Gastrocnemius medialis (tissue), 4 donors: ENCODE measurements at places on chromosomes 2 and 18. TPM values are rescaled to one million over a fixed set of nuclear protein-coding genes. Genes with fewer than 3 reads are reported as not detected.

The SERPINB2 gene
- not detected for total RNA-seq

The NFATC1 gene
- 74.7 TPM for total RNA-seq

The POTEJ gene
- total RNA-seq: not detected

The CRYGC gene
- not detected for total RNA-seq

The LIPG gene
- total RNA-seq: 0.61 TPM

The HOXD13 gene
- total RNA-seq: not detected

The STPG4 gene
- not detected for total RNA-seq

DNA sequence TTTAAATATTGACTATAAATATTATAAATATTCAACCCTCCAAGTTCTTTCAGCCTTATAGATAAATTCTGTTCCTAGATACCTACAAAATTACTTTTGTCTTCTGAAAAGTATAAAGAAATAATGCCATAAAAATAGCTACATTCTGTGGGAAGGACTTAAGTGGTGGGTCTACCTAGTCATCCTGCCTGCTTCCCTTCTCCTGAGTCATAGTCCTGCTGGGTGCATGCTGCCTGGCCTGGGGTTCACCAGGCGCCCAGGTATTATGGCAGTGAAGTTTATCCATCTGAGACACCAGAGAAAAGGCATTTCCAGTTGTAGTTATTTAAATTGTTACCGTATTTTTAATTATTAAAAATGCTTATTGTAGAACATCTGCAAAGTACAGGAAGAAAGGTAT lies 167.5 kb downstream of the SLC39A10 start:
- DNase-seq: no peak

DNA sequence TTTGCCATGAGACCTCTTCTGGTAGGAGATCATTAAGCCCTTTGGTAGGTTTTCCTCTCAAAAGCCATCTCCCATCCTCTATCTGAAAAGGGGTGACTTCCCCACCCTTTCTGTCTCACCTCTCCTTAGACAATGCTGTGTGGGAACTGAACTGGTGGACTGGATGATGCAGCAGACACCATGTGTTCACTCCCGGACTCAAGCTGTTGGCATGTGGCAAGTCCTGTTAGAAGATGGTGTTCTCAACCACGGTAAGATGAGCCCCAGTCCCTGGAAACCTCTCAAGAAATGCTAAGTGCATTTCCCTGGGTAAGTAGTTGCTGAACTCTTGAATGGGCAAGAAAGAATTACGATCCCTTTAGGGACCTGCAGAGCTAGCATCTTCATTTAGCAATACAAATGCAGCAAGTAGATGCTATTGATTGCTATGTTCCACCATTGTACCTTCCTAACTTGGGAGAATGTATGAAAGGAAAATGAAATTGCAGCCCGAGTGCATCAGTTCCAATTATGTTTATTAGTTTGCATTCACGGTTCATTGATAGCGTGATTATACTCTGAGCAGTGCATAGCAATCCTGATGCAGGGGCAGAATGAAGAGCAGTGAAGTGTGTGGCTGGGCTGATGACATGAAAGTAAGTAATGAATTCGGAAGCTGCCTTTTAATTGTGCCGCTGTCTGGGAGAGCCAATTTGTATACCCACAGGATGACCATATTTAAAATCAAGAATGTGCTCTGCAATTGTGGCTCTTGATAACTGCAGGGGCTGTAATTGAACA lies 110.0 kb upstream of the MAP3K20 start:
- DNase-seq: no peak

- DNase-seq: no peak
These were observed 594 bp downstream of the RAD51AP2 start for GRCh38 chr2:17517481-17518211.

DNA sequence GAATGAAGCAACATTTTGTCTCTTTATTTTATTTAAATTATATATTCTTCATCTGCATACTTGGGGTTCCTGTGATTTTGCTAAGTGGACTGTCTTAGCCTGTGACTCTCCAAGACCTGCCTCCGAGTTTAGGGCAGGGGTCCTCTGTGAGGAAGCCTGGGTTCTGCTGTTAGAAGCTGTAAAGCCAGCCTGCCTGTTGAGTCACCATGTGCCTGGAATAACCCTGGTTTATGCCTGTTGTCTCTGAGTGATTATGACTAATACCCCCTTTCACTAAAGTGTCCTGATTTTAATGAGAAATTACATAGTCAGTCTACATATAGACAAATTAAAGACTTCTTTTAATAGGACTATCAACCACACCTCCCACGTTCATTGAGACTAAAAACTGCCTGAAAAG lies 369.1 kb downstream of the ZNF521 start:
- no peak for DNase-seq

- DNase-seq: peak; percentile 81
These were observed 64.4 kb downstream of the LCLAT1 start for GRCh38 chr2:30511122-30512083.

- DNase-seq: no peak
These were observed 23.3 kb downstream of the OTOF start for GRCh38 chr2:26454561-26455001.

- no peak for DNase-seq
These were observed 59.6 kb downstream of the SP110 start for GRCh38 chr2:230160112-230160660.

DNA sequence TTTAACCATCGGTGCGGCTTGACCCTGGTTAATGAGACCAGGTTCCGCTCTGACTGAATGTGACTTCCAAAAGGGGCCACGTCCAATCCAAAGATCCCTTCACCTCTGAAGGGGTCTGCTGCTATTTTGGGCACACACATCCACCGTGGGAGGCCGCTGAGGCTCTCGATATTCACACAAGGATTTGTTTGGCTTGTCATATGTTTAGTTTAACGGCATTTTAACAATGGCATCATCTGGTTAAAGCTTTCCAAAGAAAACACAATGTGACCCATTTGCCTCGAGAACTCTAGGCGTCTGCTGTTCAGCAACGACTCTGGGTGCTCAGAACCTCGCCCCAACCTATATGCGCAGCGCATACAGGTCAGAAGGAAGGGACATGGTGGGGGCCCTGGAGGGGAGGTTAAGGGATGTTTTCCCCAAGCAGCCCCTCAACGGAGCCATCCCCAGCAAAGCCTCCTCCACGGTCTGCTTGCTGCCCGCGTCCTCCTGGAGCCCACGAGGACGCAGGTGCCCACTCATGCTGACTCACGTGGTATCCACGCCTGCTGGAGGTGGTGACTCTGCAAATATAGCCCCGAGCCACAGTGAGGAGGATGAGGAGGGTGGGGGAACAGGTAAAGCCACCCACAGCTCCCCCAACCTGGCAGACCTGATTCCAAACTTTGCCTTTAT lies 260.3 kb downstream of the HDAC4 start:
- DNase-seq: no peak
